HFFc6 (cell line): ENCODE measurements at places on chromosomes 11 and 22. TPM values are rescaled to one million over a fixed set of nuclear protein-coding genes. Genes with fewer than 3 reads are reported as not detected.

- H3K36me3 ChIP-seq, result no peaks in the 10 kb centered on the region
- H3K4me3 ChIP-seq, result no peak overlapping the region
- H3K27ac ChIP-seq, result peak overlapping the region; percentile 7; the same call in 1 of the 2 replicates
- peaks cover 1% of the 10 kb centered on the region; the same call in 1 of the 2 replicates for H3K27me3 ChIP-seq
These were observed 16.8 kb upstream of the CASTOR1 start for GRCh38 chr22:30305906-30306626.

- H3K4me3 ChIP-seq, result no peak overlapping the region
- H3K27me3 ChIP-seq, result peaks cover 1% of the 10 kb centered on the region; the same call in 1 of the 2 replicates
- H3K27ac ChIP-seq, result no peak overlapping the region
These were observed 45.4 kb upstream of the CARS1 start for GRCh38 chr11:3102641-3102921.

- H3K4me3 ChIP-seq, result peak overlapping the region; percentile 92
- H3K27me3 ChIP-seq, result no peaks in the 10 kb centered on the region
- peak; percentile 46 for DNase-seq
- H3K4me1 ChIP-seq, result peaks cover 42% of the 10 kb centered on the region
- H3K36me3 ChIP-seq, result no peaks in the 10 kb centered on the region
These were observed 471 bp upstream of the CEP126 start for GRCh38 chr11:101914341-101914737.

GRCh38 chr11:45097721-45098493, 48.5 kb upstream of the PRDM11 start:
- DNase-seq, result peak; percentile 25
- no peak overlapping the region for H3K27ac ChIP-seq
- H3K27me3 ChIP-seq, result peaks cover 47% of the 10 kb centered on the region
- H3K36me3 ChIP-seq, result no peaks in the 10 kb centered on the region

- H3K27ac ChIP-seq, result no peak overlapping the region
- H3K27me3 ChIP-seq, result no peaks in the 10 kb centered on the region
These were observed 350.5 kb downstream of the CNTN5 start for GRCh38 chr11:99371257-99371656.

DNA sequence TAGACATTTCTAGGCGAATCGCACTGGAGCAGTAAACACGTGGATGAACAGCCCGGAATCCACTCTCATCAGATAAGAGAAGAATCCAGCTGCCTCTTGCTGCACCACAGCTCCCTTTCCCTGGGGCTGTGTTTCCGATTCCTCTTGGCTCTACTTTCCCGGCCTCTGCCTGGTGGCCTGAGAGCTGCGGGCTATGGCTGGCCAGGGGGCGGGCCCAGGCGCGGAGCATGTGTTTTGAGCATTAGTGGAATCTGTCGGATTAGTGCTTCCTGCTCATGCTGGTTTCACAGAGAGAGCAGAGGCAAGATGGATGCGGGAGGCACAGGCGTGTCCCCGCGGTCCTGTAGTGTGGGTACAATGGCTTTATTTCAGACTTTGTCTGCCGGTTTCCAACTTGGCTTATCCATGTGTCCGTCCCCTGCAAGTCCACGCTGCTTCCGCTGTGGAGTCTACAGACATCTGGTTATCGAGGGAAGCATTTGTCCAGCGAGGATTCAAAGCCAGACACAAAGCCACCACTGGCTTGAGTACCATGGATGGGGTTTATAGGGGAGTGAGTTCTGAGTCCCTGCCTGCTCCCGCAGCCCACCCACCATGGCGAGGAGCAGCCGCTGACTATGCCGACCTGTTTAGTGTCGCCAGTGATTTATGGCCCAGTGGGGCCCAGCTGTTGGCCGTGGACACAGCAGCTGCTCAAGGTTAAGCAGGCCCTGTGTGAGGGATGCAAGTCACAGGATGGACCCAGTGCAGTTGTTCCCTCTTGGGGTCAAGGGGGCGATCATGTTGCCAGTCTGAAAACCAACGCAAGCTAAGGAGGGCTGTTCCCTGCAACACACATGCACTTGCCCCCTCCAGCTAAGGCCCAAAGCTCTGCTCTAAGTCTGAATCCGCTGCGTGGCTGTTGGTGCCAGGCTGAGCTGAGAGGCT, 43.3 kb upstream of the EP300 start:
- no peaks in the 10 kb centered on the region for H3K36me3 ChIP-seq
- H3K4me3 ChIP-seq, result peak overlapping the region; percentile 81
- H3K4me1 ChIP-seq, result peaks cover 34% of the 10 kb centered on the region
- no peaks in the 10 kb centered on the region; the same call in 1 of the 2 replicates for H3K27me3 ChIP-seq
- peak; percentile 95 for DNase-seq

DNA sequence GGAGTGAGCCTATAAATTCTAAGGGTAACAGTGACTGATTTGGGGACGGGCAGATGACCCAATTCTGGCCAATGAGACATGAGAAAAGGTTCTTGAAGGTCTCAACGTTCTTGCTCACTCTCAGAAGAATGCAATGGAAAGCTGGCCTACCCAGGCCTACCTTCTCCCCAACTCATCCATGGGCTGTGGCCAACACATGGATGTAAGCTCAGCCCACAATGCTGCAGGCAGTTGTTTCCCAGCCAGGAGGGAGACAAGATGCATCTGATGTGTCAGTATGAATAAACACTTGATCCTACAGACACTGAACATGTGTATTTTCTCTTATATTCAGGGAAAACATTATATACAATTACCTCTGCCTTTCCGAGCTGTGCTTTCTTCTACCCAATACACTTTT, 24.4 kb downstream of the PI4KA start:
- no peak overlapping the region for H3K4me3 ChIP-seq
- H3K4me1 ChIP-seq, result no peaks in the 10 kb centered on the region
- H3K27me3 ChIP-seq, result no peaks in the 10 kb centered on the region
- DNase-seq, result no peak

DNA sequence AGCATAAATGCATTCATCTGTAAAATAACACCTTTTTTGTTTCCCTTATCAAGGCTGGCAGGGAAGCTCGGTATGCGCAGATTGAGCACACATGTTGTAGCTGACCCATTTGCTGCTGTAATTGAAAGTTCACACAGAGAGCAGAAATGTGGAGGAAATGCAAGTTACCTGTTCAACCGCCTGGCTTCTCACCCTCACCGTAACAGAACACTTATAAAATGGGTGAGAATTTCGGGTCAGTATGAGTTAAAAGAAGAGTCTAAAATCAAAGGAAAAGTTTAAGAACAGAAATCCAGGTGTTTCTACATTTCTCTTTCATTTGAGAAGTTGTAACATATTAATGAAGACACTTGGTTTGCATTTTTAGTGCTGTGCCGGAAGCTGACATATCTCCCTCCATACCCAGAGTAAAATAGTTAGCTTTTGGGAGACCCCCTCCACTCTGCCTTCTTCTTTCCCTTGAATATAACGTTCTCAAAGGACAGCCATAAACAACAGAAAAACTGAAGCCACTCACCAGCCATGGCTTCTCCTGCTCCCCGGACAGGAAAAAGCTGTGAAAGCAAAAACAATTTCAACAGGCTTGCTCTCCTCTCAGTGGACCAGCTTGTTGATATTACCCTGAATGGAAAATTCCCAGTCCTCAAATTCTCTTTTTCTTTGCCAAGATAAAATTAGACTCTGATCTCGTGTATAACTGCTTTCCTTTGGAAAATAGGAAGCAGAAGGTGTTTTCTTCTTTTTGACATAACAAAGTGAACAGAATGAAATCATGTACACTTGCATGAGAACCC, at the start of gene CASP12:
TSS of gene CASP12 (minus strand) at position 570 of the 794 bp plus-strand sequence.
- no peak within 1 kb of the TSS for H3K4me3 ChIP-seq
- DNase-seq, result no peak
- no peak within 1 kb of the TSS for H3K27ac ChIP-seq
- no peaks in the 10 kb centered on the region for H3K36me3 ChIP-seq
- H3K4me1 ChIP-seq, result peaks cover 21% of the 10 kb centered on the region; the same call in 1 of the 2 replicates

DNA sequence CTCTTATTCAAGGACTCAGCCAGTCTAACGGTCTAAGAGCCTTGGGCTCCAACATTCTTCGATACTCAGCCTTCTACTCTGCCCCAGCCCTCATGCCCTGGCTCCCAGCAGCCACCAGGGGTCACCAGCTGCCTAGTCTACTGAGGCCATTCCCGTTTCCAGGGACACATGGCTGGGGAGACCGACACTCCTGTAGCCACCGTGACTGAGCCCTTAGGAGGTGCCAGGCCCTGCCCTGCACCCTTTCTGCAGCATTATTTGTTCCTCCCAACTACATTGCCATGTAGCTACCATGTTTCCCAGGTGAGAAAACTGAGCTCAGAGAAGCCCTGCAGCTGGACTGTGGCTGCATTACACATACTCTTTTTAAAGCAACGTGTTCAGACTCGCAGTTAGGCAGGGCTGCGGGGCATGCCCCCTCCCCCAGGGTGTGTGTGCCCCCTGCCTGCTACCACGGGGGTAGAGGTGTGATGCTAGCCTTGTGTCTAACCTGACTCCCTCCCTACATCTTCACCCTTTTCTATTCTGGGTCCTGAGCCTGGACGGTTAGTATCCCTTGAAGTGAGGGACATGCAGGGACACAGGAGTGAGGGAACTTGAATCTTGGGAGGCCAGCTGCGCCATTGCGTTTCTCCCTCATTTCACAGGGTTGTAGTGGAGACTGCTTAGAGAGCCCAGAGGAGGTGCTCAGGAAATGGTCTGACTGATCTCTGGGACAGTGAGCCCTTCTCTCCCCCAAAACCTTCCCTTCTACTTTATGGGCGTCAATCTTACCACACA, 17.5 kb downstream of the ATG16L2 start:
- peak; percentile 60 for DNase-seq
- H3K27ac ChIP-seq, result peak overlapping the region; percentile 70
- H3K27me3 ChIP-seq, result peaks cover 7% of the 10 kb centered on the region
- H3K4me3 ChIP-seq, result no peak overlapping the region
- H3K4me1 ChIP-seq, result peaks cover 28% of the 10 kb centered on the region

DNA sequence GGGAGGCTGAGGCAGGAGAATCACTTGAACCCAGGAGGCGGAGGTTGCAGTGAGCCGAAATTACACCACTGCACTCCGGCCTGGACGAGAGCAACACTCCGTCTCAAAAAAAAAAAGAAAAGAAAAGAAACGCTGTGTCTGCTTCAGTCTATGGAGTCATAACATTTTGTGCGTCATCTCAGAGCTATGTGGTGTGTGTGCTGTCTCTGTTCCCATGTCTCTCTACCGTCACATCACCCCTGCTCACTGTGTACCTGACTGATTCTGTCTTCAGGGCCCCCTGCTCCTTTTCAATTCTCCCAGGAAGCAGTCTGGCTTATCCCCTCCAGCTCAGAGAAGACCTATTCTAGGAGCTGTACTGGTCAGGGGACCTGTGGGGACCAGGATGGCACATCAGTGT, 7.0 kb downstream of the BACE1-AS start:
- H3K4me1 ChIP-seq, result peaks cover 21% of the 10 kb centered on the region
- no peak overlapping the region for H3K27ac ChIP-seq
- H3K4me3 ChIP-seq, result no peak overlapping the region
- no peak for DNase-seq

GRCh38 chr11:121575963-121576290, 123.2 kb upstream of the SORL1-AS1 start:
- H3K27me3 ChIP-seq, result peaks cover 61% of the 10 kb centered on the region
- H3K4me3 ChIP-seq, result no peak overlapping the region
- H3K27ac ChIP-seq, result no peak overlapping the region
- H3K4me1 ChIP-seq, result no peaks in the 10 kb centered on the region
- no peak for DNase-seq
- peaks cover 10% of the 10 kb centered on the region for H3K36me3 ChIP-seq

DNA sequence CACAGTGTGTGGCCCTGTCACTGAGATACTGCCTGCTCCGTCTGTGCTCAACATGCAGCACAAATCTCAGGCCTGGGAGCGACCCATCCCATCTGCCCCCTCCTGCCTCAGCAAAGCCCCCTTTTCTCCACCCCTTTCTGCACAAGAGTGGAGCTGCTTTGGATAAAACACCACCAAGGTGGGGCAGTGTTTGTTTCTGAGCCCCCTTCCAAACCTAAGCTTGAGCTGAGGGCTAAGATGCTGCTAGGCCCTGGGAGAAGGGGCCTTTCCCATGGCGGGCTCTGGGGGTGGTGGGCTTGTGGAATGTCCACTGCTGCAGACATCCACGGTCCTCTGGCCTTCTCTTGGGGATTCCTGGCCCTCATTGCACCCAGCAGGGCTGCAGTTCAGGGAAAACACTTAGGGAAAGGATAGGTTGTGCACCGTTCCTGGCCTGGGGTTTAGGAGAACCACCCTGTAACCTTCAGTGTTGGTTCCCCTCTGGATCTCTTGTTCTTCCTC, 594.1 kb downstream of the TBC1D22A start:
- H3K36me3 ChIP-seq, result no peaks in the 10 kb centered on the region
- DNase-seq, result no peak
- H3K27me3 ChIP-seq, result no peaks in the 10 kb centered on the region; the same call in 1 of the 2 replicates
- H3K4me3 ChIP-seq, result no peak overlapping the region

GRCh38 chr11:46364056-46364455, 16.8 kb downstream of the DGKZ start:
- H3K4me3 ChIP-seq, result no peak overlapping the region
- H3K4me1 ChIP-seq, result peaks cover 19% of the 10 kb centered on the region
- no peaks in the 10 kb centered on the region for H3K36me3 ChIP-seq

DNA sequence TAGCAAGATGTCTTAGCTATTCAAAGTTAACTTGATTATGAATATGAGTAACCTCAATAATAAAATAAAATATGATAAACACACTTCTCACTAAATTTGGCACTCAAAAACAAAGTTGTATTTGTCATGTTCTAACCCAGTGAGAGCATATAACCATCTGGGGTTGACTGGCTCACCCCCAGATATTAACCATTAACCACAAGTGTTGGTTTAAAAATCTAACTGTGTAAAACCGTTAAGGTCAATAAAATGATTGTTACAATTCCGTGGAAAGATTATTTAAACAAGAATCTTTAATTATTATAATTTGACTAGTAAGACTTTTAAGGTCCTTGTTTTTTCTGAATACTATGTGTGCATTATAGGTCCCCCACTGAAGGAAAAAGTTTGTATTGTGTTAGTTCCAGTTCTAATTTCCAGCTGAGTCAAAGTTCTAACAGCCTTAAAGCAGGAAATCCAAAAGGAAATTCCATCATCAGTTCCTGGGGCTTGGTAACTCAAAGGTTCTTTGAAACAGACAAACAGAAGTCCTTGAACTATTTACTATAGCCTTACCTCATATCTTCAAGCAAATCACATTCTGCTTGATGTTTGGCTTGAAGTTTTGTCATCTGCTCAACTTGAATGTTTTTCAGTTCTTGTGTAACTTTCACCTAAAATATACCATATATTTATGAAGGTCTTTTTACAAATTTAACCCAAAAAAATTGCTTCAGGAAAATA, 2.5 kb downstream of the FCHSD2 start:
- DNase-seq, result peak; percentile 33
- peaks cover 46% of the 10 kb centered on the region for H3K4me1 ChIP-seq
- peaks cover 45% of the 10 kb centered on the region for H3K36me3 ChIP-seq
- peak overlapping the region; percentile 77 for H3K27ac ChIP-seq

DNA sequence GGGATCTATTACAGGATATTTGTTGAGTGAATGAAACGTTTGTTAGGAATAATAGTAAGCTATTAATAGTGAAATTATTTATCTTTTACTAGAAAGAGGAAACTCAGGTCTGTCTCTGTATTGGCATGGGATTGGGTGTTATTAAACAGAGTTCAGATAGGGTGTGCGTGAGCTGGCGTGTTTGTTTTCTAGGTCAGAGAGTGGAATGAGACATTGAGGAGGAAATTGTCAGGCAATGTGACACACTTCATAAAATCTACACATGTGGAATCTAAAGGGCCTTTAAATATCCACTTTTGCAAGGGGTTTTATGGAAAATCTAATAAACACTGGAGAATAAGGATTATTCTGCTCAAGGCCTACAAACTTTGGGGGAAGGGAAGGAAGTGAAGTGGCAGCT, 552.9 kb downstream of the NTM start:
- no peaks in the 10 kb centered on the region; the same call in 1 of the 2 replicates for H3K27me3 ChIP-seq
- no peak overlapping the region for H3K27ac ChIP-seq
- no peak overlapping the region for H3K4me3 ChIP-seq
- peaks cover 13% of the 10 kb centered on the region for H3K36me3 ChIP-seq

AMOTL1 gene
- total RNA-seq, result 43.8 and 48.3 TPM in 2 replicates

NTM gene
- total RNA-seq, result 15.8 to 21.3 TPM (median 20.6 TPM) in 3 replicates

CRYBB3 gene
- not detected in 3 replicates for total RNA-seq

OR52I2 gene
- total RNA-seq, result not detected in 3 replicates

CCDC89 gene
- 1.4 and 2.8 TPM in 2 replicates for total RNA-seq

ACRV1 gene
- total RNA-seq, result not detected in 3 replicates

POLR2L gene
- 445 to 488 TPM (median 476 TPM) in 3 replicates for total RNA-seq

KCNJ11 gene
- not detected in 3 replicates for total RNA-seq

TMEM132A gene
- 27.2 to 32.2 TPM (median 32.2 TPM) in 3 replicates for total RNA-seq

C22orf15 gene
- 1.4 to 3.3 TPM (median 2.2 TPM) in 3 replicates for total RNA-seq
